ENCODE measurements at places on chromosomes 2 and 18. TPM values are rescaled to one million over a fixed set of nuclear protein-coding genes. Genes with fewer than 3 reads are reported as not detected.
A peak's percentile ranks its signal among the peaks of the same experiment; 100 is the strongest.

DNA sequence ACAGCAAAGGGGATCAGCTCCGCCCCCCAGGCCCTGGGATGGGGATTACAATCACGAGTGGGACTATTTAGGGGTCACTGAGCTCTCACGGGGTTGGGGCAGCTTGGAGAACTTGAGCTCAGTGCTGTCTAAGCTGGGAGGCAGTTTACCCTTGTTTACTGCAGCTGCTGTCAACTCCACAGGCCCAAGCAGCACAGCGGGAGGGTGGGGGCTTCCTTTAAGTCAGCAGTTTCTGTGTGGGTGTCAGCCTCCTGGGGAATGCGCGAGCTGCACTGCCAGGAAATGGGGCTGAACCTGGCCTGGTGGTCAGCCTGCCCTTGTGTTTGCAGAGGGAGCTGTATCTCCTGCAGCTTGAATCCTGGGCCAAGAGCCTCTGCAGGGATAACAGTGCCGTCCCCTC, 29.8 kb downstream of the TOGARAM2 start:
- H3K27me3 ChIP-seq: no peaks in the 10 kb centered on the region
- H3K36me3 ChIP-seq: no peaks in the 10 kb centered on the region
- peak overlapping the region; percentile 95 for H3K4me3 ChIP-seq

DNA sequence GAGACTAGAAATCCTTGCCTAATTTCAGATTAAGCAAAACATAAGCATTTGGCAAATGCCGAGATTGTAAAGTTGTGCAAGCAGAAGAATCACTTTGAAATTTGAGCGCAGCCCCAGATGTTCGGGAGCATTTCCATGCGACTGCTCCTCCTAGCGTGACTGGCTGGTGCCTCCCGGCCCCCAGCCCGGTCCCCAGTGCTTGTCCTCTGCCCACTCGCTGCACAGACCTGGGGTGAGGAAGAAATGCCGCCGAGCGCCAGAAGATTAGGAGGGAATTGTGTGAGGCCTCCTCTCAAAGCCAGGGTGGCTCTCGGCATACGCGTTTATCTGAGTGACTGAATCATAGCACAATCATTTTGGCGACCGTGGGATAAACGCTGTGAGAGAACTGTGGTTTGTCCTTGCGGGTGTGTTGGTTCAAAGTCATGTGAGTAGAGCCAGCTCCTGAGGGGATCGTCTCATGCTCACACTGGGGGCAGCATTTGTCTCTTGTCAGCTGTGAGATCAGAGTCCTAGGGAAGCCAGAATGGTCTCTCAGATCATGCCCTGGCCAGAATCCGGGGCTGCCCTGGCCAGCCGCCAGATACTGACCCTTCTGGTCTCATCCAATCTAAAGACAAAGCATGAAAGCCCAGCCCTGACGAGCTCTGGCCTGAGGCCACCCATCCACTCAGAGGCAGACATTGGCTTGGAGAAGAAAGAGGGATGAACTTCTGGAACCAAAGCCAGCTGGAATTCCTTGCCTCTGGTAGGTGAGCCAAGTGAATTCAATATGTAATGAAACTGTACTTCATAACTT, 189.3 kb downstream of the SH3RF3 start:
- H3K27ac ChIP-seq: no peak overlapping the region
- no peak for DNase-seq
- no peak overlapping the region for H3K4me3 ChIP-seq
- H3K4me1 ChIP-seq: peaks cover 12% of the 10 kb centered on the region
- H3K27me3 ChIP-seq: peaks cover 65% of the 10 kb centered on the region
- H3K36me3 ChIP-seq: no peaks in the 10 kb centered on the region

- no peaks in the 10 kb centered on the region for H3K27me3 ChIP-seq
- peaks cover 22% of the 10 kb centered on the region for H3K4me1 ChIP-seq
- peak overlapping the region; percentile 76 for H3K4me3 ChIP-seq
- peaks cover 2% of the 10 kb centered on the region for H3K36me3 ChIP-seq
- no peak for DNase-seq
- peak overlapping the region; percentile 91 for H3K27ac ChIP-seq
These were observed 70.3 kb upstream of the PELI1 start for GRCh38 chr2:64214281-64215115.

GRCh38 chr2:32485399-32485798, 128.6 kb downstream of the BIRC6 start:
- no peak overlapping the region for H3K4me3 ChIP-seq
- DNase-seq: no peak
- no peaks in the 10 kb centered on the region for H3K27me3 ChIP-seq

- DNase-seq: no peak
- no peak overlapping the region for H3K4me3 ChIP-seq
- H3K27ac ChIP-seq: no peak overlapping the region
- H3K4me1 ChIP-seq: peaks cover 6% of the 10 kb centered on the region
These were observed 202.7 kb downstream of the MTX2 start for GRCh38 chr2:176471949-176472348.

DNA sequence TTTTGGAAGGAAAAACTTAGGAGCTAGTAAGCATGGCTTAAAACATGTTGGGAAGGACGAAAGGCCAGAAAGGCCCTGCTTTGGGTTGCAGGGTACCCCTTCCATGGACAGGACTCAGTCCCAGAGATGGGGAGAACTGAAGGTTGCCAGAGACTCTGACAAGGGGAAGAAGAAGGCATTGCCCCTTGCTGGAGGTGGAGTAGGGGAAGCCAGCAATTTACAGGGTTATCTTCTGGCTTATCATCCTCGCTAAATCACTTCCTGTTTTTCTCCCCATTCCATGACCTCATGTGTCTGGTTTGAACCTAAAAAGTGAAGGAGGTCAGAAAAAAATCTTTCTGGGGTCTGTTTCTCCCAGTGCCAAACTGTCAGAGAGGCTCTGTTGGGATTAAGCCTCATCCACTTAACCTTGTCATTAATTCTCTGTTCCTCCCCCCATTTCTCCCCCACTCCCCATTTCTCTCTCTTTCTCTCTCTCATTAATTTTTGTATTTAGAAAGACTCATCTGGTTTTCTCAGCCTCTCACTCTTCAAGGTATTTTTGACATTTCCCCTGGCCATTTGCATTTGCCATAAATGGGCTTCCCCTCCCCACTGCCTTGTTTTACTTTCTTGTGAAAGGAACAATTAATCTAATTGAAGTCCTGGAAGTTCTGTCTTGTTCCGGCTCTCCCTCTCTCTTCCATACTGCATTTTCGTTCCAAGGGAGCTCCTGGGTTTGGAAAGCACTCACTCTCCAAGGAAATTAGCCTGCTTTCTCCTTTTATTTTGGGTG, 17.4 kb downstream of the NRP2 start:
- H3K4me1 ChIP-seq: peaks cover 3% of the 10 kb centered on the region
- H3K36me3 ChIP-seq: no peaks in the 10 kb centered on the region
- H3K27ac ChIP-seq: no peak overlapping the region
- H3K4me3 ChIP-seq: no peak overlapping the region
- peaks cover 24% of the 10 kb centered on the region for H3K27me3 ChIP-seq

- no peak for DNase-seq
- H3K4me1 ChIP-seq: no peaks in the 10 kb centered on the region
- no peak overlapping the region for H3K4me3 ChIP-seq
- no peaks in the 10 kb centered on the region for H3K36me3 ChIP-seq
- no peaks in the 10 kb centered on the region for H3K27me3 ChIP-seq
These were observed 742.6 kb upstream of the HS6ST1 start for GRCh38 chr2:129061069-129061768.

DNA sequence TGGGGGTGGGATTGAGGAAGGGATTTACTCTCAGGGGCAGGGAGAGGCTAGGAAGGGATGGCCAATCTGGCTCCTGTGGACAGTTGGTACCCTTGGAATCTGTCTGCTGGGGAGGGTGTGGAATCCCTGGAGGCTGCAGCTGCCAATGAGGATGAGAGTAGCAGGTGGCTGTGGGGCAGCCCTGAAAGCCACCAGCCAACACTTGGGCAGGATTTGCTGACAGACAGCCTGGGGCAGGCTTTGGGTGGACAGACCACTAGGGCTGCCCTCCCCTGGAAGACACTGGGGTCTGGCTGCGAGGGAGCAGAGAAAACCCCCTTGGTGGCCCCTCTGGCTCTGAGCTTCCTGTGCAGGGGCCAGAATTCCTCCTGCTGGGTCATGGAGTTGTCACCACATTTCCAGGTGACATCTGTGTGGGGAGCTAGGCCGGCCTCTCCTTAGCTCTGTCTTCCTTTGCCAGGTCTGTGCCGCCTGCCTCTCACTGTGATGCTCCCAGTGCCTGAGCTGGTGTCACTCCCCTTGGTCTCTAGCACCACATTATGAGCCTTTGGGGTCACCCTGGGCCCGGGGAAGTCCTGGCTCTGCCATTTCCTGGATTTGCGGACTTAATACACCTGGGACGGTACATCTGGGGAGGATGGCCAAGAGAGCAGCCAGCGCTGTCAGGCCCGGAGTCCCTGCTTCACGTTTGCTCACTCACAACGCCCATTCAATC, 13.4 kb upstream of the ARHGEF4 start:
- H3K27me3 ChIP-seq: no peaks in the 10 kb centered on the region
- no peak for DNase-seq
- H3K4me1 ChIP-seq: peaks cover 16% of the 10 kb centered on the region
- H3K27ac ChIP-seq: peak overlapping the region; percentile 98

DNA sequence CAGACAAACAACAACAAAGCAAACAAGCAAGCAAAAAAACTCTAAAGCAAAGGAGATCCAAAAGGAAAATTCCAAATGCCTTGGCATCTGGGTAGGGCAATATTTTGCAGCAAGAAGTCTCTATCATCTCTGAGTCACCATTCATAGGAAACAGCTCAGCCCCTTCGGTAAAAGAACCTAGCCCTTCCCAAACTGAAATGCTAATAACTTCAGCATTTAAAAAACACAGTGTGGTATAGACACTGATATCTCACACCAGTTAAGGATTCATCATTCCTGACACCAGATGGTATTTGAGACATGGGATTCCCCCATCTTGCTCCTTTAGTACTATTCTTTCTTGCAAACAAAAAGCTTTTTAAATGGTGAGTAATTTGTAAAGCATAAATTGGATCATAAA, 491.8 kb downstream of the TXNL1 start:
- no peak overlapping the region for H3K4me3 ChIP-seq
- no peak overlapping the region for H3K27ac ChIP-seq
- DNase-seq: no peak
- H3K4me1 ChIP-seq: no peaks in the 10 kb centered on the region

ANKAR gene
- total RNA-seq: 10.0 TPM

SERPINB13 gene
- total RNA-seq: not detected

Data from T-helper 17 cell (primary cell).